Stimulated activated CD4-positive, alpha-beta T cell treated with anti-CD3 and anti-CD28 coated beads, Interleukin-1b, Interleukin-23, amount 100 ng/mL, for 1 hour (primary cell): ENCODE measurements at places on chromosomes 5 and 9.

DNA sequence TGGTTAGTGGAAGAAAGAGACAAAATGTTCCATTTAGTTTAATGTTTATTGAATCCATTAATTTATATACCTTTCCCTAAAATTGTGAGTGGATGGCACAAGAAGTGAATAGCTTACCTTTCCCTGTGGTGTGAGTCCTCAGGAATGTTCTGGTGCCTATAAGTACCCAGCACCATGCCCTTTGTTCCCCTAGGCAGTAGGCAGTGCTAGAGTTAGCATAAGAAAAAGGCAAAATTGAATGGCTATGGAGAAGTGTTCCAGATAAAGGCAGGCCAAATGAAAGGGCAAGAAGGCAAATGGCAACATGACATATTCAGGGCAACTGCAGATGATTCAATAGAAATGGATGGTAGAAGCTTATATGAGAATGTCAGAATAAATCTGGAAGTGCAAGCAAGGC is 370.8 kb upstream of the PTGER4 start:
- DNase-seq: no peak

DNA sequence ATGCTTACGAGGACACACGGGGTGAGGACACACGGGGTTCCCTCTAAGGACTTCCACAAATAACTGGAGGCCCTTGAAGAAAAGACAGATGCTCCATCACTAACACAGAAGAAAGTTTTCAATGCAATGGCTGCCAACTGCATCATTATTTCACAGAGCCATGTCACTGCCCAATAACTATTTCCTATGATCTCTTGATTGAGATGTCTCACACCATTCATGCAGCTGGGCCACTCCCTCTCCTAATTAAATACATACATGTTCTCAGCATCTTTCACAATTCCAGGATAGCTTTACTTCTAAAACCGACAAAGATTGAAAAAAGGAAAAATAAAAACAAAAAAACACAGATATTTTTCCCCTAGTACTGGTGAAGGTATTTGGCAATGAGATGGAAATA is 650.8 kb downstream of the SEMA5A start:
- no peak for DNase-seq

DNA sequence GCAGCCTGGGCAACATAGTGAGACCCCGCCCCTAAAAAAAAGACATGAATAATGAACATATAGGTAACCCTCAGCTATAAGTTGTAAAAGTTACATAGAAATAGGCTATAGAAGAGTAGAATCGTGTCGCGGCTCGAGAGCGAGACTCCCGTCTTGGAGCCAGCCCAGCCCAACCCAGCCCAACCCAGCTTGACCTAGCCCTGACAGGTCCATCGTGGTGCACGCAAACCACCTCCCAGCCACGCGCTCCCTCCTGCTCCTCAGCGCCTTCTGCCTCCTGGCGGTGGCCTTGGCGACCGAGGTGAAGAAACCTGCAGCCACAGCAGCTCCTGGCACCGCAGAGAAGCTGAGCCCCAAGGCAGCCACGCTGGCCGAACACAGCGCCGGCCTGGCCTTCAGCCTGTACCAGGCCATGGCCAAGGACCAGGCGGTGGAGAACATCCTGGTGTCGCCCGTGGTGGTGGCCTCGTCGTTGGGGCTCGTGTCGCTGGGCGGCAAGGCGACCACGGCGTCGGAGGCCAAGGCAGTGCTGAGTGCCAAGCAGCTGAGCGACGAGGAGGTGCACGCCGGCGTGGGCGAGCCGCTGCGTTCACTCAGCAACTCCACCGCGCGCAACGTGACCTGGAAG is 10.8 kb downstream of the KIF24 start:
- no peak for DNase-seq

DNA sequence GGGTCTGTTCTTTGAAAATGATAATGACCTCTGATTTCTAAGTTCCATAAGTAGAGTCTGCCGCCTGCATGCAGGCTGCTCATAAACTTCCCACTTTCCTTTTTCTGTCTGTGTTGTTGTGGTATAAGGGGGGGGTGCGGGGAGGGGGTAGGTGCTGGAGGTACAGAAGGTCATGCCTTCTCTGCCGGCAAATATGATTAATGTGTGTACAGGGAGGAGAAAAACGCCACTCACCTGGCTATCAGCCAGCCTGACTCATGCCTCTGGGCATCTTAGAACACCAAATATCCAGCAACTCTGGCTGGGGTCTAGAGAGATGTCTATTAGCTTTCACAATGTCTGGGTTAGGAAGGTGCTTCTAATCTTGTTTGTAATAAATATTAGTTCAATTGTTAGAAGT is 128.3 kb downstream of the EFNA5 start:
- DNase-seq: no peak

GRCh38 chr5:142151436-142152383 is 43.1 kb downstream of the NDFIP1 start:
- peak; percentile 21 for DNase-seq

DNA sequence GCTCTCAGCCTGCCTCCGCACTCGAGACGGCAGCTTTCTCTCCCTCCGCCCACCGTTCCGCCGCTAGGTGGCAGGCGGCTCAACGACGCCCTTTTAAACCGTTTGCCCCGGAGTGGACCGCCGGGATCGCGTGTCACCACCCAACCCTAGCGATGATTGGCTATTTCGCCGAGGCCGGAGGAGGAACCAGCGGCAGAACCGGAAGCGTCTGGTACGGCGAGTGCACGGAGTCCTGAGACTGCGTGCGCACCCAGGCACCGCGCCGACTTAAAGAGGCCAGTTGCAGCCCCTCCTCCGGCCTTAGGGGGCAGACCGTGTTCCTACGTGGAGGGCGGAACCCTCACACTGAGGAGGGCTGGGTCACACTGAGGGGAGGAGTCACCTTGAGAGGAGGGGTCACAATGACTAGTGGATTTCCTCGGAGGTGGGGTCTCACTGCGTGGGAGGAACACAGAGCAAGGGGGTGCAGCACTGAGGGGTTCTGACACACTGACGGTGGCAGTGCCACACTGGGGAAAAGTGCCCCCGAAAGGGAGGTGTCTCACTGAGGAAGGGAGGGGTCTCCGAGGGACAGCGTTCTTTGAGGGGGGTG is 980 bp upstream of the TESK1 start:
- peak; percentile 94 for DNase-seq

DNA sequence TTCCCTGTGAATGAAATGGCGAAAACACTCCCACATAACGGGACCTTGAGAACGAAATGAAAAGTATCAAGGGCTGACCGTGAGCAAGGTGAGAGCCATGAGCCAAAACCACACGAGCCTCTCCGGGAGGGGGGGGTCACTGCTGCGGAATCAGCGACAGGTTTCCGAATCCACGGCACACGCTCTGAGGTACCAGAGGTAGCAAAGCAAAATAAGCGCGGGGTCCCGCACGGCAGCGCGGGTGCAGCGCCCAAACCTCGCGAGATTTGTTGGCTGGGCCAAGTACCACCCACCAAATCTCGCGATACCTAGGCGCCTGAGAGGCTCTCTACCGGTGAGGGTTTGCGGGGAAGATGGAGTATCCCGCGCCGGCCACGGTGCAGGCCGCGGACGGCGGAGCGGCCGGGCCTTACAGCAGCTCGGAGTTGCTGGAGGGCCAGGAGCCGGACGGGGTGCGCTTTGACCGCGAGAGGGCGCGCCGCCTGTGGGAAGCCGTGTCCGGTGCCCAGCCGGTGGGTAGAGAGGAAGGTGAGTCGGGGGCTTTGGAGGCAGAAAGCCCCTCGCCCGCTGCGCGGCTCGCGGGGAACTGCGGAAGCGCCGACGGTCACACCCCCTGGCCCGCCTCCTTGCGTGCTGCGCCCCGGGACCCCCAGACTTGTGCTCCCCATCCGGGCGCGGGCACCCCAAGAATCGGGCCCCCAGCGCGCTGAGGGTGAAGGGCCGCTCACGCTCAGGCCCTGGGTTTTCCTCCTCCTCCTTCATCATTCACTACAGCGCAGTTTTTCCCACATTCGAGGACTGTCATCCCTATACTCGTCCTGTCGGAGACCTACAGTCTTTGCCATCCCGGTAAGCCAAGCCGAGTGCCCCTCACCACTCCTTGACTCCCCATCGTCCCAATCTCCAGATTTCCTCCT is at the start of gene ZNF346:
Gene ZNF346, plus strand, starts transcription at position 311 of the 917 bp plus-strand sequence. Its CDS starts 43 bp downstream, at position 354.
- peak; percentile 73 for DNase-seq
